ENCODE measurements at places on chromosomes 16 and 17.

DNA sequence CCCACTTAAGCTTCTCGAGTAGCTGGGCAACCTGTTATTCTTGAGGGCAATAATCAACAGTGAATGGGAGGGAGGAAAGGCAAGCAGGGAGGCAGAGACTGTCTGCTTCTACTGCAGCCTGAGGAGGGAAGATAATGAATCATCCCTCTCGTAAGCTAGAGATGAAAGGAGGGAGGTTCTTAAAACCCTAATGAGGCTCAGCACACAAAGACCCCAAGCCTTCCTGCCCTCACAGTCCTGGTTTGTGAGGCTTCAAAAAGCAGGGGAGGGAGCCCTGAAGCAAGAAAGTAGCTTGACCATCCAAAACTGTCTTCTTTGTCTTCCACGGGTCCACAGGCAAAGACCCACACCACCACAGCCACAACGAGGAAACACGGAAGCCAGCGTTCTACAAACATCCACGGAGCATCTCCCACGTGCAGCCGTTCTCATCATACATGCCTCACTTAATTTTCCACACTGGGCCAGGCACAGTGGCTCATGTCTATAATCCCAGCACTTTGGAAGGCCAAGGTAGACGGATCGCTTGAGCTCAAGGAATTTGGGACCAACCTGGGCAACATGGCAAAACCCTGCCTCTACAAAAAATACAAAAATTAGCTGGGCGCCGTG, 1.8 kb downstream of the PIK3R5 start:
- no peak for DNase-seq

DNA sequence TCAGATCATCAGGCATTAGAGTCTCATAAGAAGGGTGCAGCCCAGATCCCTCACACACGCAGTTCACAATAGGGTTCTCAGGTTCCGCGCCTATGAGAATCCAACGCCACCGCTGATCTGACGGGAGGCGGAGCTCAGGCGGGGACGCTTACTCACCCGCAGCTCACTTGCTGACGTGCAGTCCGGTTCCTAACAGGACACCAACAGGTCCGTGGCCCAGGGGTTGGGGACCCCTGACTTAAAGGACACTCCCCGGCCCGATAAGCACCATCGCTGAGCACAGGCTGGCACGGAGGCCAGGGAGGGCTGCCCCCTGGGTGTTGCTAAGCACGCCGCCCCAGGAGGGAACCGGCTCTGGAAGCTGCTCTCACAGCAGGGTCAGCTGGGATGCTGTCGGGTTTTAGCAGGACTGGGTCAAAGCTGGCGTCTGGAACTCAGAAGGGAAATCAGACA, 30.1 kb upstream of the BAHCC1 start:
- DNase-seq = no peak

DNA sequence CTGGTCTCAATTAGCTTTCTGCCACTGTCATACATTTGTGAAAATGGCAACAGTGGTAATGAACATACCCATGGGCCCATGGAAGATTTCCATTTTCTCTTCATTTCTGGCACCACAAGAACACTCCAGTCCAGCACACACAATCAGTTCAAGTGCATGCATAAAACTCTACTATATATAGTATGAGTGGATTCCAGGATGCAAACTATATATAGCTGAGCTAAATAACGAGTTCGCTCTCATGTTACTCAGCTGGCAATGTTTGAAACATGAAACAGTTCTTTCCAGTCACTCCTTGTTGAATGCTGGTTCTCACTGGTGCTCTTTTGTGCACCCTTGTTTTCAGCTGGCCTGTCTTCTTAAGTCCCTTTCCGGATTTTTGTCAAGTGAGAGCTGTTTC, 75.2 kb upstream of the DHX40 start:
- no peak for DNase-seq

DNA sequence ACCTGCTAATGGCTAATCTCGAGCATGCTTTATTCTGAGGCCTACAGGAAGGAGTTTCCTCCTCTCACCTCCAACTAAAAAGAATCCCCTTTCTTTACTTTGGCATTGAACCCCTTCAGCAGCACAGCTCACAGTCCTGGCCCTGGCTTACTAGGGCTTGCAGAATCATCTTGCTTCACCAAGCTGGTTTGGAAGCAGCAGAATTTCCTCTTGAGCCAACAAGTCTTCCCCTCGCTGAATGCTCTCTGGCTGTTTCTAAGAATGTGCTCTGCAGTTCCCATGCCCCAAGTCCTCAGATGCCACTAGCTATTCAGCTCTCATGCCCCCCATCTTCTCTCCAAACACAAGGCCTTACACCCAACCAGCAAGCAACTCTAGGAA, 271.2 kb downstream of the NTN1 start:
- DNase-seq = no peak

Data from OCI-LY7 (cell line).